Upper lobe of left lung (tissue), 6 donors: ENCODE measurements at places on chromosomes 16 and 17.

GRCh38 chr16:77043076-77043475 is 147.9 kb upstream of the MON1B start:
- DNase-seq, result no peak

DNA sequence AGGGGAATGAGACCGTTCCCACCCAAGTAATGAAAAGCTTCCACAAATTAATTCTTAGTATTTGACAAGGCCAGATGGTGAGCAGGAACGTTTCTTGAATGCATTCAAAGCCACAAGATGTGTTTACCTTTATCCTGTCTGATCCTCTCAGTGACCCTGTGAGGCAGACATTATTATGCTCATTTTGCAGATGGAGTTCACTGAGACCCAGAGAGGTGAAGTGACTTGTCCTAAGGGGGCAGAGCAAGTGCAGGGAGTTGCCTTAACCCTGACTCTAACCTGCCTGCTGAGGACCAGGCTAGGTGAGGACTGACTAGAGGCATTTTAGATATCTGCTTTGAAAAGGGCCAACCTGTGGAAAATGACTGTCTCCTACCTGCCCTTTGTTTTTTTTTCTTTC is 156.7 kb downstream of the HAPSTR1 start:
- no peak for DNase-seq

DNA sequence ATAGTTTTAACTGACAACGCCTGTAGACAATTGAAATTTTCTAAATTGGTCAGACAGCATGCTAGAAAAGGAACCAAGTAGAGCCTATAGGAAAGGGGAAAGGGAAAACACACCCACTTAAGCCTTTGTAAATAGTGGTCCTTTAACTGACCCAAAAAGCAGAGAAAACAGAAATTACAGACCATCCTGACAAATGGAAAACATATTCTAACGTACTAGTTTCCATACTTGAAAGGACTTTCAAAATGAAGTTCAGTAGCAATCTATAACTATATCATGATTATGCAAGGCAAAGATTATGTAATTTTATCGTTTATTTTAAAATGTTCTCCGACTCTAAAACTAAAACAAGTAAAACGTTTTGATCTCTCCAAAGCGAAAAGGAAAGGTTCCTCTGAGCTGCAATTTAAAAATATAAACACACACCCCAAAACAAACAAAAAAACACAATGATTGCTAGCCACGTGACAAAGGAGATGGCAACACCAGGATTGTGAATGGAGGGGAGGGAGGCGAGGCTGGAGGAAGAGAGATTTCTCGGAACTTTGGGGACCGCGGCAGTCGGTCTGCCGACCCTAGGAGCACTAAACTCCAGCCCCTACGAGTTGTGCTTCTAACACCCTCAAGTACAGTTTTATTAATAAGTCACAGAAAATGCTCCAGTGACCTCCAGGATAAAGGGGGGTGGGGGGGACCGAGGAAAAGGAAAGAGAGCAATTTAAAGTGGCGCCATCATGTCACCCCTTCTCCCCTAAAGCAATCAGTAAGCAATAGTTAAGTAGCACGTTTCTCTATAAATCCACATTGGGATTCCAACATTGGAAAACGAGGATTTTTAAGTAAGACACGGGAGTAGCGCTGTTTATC is 1.7 kb downstream of the KANSL1 start:
- peak; percentile 36 for DNase-seq

GRCh38 chr16:85216522-85217375 is 104.5 kb upstream of the CIBAR2 start:
- no peak for DNase-seq
